ENCODE measurements at places on chromosomes 6 and 20.
A peak's percentile ranks its signal among the peaks of the same experiment; 100 is the strongest.

- DNase-seq = no peak
These were observed 137.0 kb upstream of the STXBP5 start for GRCh38 chr6:147067184-147067583.

- no peak for DNase-seq
These were observed 26.6 kb downstream of the NT5E start for GRCh38 chr6:85476532-85476931.

DNA sequence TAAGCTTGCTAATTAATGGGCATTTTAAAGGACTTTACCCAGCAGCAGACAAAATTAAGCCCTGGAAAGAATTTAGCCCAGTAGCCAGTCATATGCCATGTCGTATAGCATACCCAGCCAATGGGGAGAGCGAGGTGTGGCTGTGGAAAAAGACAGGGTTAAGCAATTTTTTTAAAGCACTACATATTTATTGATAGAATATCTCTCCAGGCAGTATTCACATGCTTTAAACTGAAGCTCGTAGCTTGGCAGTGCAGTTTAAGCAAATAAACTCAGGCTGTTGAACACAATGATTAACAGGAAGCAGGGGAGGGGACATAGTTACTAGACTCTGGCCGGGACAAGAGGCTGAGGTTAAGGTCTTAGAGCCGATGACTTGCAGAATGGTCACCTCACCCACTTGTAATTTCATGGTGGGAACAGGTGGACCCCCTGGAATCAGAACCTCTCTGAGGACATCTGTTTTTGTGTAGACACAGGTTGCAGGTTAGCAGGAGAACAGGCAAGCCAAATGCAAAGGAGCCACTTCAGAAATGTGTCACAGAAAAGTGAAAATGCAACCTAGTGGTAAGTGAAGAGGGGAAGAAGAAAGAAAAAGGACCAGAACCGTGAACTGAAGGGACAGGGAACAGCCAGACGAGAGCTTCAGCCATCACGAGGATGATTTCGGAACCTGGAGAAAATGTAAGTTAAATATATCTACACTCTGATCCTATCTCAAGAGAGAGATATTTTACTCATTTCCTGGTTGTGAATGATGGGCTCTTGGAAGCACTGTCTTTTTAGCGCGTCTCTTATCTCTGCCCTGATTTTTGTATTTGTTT, 7.2 kb downstream of the GCNT2 start:
- peak; percentile 83 for DNase-seq

DNA sequence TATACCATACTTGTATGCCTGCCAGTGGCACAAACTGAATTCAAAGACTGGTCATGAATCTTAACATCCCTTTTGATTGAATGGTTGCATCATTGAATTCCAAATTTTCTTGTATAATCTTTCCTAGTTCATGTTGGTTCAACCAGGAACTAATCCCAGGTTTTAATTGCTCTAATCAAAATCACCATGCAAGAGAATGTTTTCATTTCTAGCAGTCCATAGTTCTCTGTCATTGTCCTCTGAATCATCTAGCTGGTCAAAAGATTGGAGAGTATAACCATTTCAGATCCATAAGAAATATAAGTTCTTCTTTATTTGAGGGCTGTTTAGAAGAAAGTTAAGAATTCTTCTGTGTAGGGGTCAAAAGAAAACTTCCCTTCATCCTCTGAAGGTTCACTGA, 57.2 kb downstream of the ZNF292 start:
- no peak for DNase-seq

DNA sequence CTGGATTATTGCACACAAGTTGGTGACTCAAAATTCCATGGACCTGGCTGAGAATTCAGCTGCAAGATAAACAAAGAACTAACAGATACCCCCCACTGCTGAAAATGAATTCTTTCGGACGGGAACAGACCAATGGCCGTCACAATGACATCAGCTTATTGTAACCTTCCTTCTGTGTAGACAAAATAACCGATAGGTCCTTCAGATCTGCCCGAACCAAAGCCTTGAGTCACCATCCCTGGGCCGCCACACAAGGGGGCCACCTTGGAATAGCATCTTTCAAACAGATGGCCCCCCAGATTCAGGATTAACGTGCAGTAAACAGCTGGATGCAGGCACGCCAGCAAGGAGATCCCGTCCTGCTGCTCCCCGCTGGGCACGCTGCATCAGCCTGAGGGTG, 214.0 kb upstream of the EXOC2 start:
- peak; percentile 73 for DNase-seq

- no peak for DNase-seq
These were observed 116.9 kb upstream of the DTNBP1 start for GRCh38 chr6:15779726-15780125.

GRCh38 chr20:1741309-1742048, 83.9 kb upstream of the SIRPG start:
- DNase-seq = no peak

DNA sequence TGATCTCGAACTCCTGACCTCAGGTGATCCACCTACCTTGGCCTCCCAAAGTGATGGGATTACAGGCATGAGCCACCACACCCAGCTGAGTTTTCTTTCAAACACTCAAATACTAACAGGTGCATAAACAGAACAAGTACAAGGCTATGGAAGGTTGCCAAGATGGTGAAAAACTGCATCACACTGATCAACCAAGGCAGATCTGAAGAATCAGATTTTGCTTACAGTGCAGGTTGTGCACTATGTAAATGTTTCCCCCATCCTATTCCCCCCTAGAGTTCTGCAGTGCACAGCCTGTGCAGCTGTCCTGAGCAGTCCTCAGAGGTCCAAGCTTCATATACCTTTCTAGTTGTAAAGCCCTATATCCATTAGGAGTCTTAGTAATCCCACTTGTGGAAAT, 73.0 kb downstream of the GFRA4 start:
- DNase-seq = no peak

GRCh38 chr20:36548704-36549627, 7.6 kb downstream of the MYL9 start:
- DNase-seq = no peak

GRCh38 chr6:114762145-114762544, 419.3 kb upstream of the HS3ST5 start:
- no peak for DNase-seq

GRCh38 chr6:88864359-88865054, 98.9 kb downstream of the RNGTT start:
- DNase-seq = no peak

- DNase-seq = no peak
These were observed 297.4 kb downstream of the HIVEP2 start for GRCh38 chr6:142647449-142648035.

- DNase-seq = no peak
These were observed 32.6 kb upstream of the RNF182 start for GRCh38 chr6:13892017-13892645.

- no peak for DNase-seq
These were observed 57.0 kb downstream of the CAP2 start for GRCh38 chr6:17450397-17450796.

DNA sequence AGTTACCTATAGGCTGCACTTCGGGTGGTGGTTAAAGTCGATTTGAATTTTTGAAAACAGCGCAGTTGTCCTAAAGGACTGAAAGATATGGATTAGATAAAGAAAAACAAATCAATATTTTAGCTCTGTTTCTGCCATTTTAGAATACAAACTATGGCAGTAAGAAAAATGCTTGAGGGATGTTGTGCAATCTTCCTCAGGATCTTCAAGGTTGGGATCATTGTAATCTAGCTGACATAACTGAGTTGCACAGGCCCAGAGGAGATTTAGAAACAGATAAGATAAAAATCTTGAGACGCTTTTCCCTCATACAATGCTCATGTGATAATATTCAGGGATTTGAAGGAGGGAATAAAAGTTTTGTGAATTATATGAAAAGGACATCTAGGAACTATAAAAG, 926 bp downstream of the PEX3 start:
- DNase-seq = peak; percentile 17

- DNase-seq = peak; percentile 32
These were observed 231.8 kb downstream of the BCKDHB start for GRCh38 chr6:80338201-80338836.

GRCh38 chr6:74606582-74607071, 599.2 kb downstream of the COL12A1 start:
- DNase-seq = peak; percentile 96

- peak; percentile 79 for DNase-seq
These were observed 10.1 kb upstream of the NXT1 start for GRCh38 chr20:23340524-23340923.

DNA sequence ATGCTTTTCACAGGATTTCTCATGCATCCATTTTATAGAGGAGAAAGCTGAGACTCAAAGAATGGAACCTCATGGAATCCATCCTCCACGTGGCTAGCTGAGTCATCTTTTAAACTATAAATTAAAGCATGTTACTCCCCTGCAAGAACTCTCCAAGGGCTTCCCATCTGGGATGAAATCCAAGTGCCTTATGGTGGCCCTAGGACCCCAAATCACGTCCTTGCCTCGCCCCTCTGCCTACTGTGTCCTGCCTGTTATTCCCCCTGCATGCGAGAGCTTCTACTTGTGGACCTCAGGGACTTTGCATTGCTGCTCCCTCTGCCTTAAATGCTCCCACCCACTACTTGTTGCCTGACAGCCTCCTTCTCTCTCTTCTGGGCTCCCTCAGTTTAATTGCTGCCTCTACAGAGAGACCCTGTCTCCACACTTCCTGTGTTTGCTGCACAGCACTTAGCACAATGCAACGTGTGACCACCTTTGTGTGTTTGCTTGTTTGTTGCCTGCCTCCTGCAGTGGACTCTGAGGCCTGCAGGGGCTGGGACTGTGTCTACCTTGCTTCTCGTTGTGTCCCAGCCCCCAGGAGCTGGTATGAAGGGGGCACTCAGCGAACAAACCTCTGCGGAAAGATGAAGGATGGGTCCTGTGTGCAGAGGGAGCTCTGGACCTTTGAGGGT, 39.4 kb downstream of the TOX2 start:
- DNase-seq = peak; percentile 72

DNA sequence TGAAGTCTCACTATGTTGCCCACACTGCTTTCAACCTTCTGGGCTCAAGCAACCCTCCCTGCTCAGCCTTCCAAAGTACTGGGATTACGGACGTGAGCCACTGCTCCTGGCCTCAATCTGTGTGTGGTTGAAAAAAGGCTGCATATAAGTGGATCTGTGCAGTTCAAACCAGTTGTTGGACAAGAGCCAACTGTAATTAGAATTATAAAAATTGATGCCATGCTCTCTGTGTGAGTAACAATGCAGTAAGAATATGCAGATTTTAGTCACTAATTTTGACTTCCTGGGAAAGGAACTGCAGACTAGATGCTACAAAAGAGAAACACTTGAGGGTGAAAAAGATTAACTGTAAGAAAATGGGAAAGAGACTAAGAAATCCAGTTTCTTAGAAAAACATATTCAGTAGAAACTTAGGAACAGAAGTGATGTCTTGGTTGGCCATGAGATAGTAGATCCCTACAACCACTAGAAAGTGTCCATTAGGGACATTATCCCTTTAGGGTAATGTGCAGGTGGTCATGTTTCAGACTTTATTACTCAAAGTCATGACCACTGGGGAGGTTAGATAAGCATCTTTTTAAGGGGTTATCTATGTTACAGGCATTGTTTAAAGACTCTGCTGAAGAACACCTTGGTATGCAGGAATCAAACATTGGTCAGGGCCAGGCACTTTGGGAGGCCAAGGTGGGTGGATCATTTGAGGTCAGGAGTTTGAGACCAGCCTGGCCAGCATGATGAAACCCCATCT, 26.3 kb downstream of the ITCH start:
- peak; percentile 82 for DNase-seq

DNA sequence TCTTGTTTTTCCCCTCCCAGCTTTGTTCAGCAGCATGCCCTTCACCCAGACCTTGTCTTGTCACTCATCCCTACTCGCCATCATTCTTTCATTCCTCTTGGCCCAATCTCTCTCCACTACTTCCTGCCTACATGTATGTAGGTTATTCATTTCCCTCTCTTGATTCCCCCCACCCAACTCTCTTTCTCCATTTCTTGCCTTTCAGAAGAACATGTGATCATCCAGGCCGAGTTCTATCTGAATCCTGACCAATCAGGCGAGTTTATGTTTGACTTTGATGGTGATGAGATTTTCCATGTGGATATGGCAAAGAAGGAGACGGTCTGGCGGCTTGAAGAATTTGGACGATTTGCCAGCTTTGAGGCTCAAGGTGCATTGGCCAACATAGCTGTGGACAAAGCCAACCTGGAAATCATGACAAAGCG, 2.6 kb downstream of the HLA-DRA start:
- DNase-seq = no peak

- no peak for DNase-seq
These were observed 300.1 kb downstream of the TFAP2B start for GRCh38 chr6:51118792-51119191.

Measured in M059J (cell line).